ENCODE measurements at places on chromosomes 3 and 15.

GRCh38 chr3:152595975-152596821 is 238.7 kb upstream of the P2RY1 start:
- no peak for DNase-seq

- DNase-seq: no peak
Measured at GRCh38 chr3:170622369-170623159, 36.7 kb upstream of the SLC7A14 start.

- no peak for DNase-seq
Measured at GRCh38 chr15:52567871-52568600, 794 bp downstream of the ARPP19 start.

GRCh38 chr3:5205165-5205941 is 17.8 kb downstream of the EDEM1 start:
- DNase-seq: no peak
